ENCODE measurements at places on chromosomes 5 and 9.

- DNase-seq: no peak
These were observed 34.5 kb downstream of the HAVCR1 start for GRCh38 chr5:157024208-157024959.

- DNase-seq: no peak
These were observed 190.8 kb downstream of the TLE1 start for GRCh38 chr9:81498576-81498975.

GRCh38 chr9:979983-980382 lies 3.5 kb downstream of the DMRT3 start:
- no peak for DNase-seq

GRCh38 chr9:94014066-94014654 lies 59.0 kb upstream of the BARX1 start:
- DNase-seq: no peak

DNA sequence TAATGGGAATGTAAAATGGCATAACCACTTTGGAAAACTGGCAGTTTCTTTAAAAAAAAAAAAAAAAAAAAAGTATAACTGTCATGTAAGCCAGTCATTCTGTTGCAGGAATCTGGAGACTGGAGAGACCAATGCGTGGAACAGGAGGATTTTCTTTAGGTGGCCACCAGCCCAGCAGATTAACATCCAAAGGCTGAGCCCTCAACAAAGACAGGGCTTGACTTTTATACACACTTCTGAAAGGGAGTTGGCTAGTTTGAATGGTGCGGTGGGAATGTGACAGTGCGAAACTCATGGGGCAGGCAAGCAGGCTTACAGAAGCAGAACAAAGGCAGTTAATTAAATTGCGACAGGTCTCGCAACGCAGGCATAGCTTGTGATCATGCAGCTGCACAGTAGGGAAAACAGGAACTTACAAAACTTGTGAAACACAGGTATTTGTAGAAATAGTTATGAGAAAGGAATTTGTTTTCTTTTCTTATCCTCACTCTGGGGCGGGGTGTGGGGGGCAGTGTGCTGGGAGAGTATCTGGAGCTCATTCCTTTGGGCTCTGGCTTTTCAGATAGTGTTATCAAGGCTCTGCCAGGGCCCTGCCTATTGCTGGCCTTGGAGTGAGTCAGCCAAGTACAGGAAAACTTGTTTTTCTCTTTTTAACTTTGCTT lies 12.0 kb downstream of the UIMC1 start:
- no peak for DNase-seq

GRCh38 chr9:134390537-134390936 lies 64.3 kb downstream of the RXRA start:
- peak; percentile 55 for DNase-seq

DNA sequence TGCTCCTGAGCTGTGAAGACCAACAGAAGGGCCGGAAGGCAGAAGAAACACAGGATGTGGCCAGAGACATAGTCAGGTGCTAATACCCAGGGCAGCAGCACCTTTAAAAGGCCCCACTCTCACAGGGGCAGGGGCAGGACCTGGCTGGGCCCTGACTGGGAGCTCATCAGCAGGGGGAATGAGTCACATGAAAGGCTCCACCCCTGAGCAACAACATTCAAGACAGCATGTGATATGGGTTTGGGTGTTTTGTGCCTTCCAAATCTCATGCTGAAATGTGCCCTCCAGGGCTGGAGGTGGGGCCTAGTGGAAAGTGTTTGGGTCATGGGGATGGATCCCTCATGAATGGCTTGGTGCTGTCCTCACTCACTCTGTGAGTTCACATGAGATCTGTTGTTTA lies 181.7 kb downstream of the ERCC6L2 start:
- no peak for DNase-seq

- no peak for DNase-seq
These were observed 19.3 kb upstream of the PIP5K1B start for GRCh38 chr9:68685770-68686169.

DNA sequence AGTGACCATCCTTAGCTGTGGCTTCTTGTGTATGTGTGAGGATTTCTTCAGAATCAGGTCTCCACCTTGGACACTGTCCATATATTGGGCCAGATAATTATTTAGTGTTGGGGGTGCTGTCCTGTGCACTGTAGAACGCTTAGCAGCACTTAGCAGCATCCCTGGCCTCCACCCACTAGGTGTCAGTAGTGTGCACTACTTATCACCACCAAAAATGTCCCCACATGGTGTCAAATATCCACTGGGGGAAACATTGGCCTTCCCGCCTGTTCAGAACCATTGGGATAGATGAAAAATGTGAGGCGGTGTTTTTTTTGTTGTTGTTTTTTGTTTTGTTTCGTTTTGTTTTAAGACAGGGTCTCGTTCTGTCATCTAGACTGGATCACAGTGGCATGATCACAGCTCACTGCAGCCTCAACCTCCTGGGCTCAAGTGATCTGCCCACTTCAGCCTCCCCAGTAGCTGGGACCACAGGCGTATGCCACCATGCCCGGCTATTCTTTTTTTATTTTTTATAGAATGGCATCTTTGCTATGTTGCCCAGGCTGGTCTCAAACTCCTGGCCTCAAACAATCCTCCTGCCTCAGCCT lies 67.7 kb downstream of the TENT4A start:
- no peak for DNase-seq

- no peak for DNase-seq
These were observed 209.2 kb upstream of the MAP3K1 start for GRCh38 chr5:56606192-56606591.

DNA sequence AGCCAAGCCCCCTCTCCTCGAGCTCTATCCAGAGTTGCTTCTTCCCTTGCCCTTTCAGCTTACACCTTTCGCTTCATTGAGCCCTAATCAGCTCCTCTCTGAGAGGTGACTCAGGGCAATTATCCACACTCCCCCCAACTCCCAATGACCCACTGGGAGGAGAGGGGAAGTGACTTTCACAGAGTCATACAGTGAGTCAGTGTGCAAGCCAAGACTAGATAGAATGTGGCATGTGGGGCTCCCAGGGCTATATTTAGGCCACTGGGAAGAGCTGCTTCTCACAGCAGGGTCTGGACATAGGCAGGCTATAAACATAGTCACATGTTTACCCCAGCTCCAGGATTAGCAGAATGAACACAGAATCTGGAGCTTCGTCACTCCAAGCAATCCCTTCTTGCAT lies 57.4 kb downstream of the NRG2 start:
- DNase-seq: no peak

GRCh38 chr9:116860509-116861120 lies 173.5 kb downstream of the TRIM32 start:
- DNase-seq: no peak

GRCh38 chr5:150578781-150579461 lies 61.5 kb upstream of the SYNPO start:
- no peak for DNase-seq

- no peak for DNase-seq
These were observed 81.5 kb downstream of the SHB start for GRCh38 chr9:37987467-37987981.

DNA sequence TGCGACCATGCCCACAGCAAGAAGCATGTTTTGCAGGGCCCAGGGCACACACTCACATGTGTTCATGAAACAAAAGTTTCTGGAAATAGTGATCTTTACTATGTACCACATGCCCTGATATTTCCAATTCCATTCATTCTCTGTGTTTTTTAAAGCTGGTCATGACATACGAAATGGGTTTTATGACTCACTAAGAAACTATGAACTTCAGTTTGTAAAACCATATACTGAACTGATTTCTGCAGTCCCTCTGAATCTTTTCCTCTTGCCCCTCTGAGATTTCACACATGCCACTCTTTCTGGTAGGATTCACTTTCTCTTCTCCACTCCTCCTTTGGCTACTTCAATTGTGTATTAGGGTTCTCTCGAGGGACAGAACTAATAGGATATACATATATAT lies 416.1 kb upstream of the TRPC7 start:
- DNase-seq: no peak

DNA sequence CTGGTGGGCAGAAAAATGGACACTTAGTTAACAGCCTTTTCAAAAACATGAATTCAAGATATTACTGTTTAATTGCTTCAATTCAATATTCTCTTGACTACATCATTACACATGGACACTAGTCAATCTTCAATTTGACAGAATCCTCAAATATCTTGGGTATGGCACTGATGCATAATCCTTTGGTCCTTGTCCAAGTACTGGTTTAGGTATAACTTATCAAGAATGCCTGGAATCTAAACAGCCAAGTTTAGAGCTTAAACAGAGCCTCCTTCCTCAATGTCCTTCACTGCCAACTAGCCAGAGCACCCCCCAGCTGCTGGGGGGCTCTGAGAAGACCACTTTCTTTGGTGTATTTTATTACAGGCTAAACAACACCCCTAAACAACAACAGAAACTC lies 61.6 kb upstream of the ERCC6L2 start:
- DNase-seq: no peak

DNA sequence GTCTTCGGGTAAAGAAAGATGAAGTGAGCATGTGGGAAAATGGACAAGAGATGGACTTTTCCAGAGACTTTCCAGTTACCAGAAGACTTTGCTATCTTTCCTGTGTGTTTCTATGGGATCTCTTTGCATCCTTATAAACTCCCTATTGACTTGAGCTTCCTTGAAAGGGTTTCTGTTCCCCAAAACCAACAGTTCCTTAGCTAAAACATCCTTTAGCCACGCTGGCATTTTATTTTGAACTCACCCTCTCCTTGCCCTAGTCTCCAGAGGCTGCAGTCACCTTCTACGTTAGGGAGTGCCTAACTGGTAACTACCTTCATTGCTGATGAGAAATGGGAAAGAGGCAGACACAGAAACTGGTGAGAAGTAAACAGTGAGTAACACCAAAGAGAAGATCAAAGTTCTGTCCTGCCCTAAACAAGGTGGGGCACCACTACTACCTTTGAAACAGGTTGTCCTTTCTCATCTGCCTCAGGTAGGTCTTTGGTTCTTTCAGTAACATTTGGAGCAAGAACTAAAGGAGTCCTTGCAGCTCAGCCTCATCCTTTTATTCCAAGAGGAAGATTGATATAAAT lies 402.9 kb downstream of the ENC1 start:
- DNase-seq: no peak

GRCh38 chr5:57878301-57878722 lies 395.7 kb upstream of the ACTBL2 start:
- no peak for DNase-seq

DNA sequence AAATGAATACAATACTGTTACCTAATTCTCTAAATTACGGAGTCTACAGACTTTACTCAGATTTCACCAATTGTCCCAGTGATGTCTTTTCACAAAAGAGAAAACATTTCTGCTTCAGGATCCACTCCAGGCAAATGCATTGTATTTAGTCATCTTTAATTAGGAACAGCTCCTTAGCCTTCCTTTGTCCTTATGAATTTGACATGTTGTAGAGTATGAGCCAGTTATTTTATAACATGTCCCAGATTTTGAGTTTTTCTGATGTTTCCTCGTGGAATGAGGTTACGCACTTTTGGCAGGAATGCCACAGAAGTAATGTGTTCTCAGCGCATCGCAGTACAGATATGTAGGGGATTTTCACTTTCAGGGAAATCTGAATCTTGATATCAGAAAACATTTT lies 10.5 kb downstream of the HABP4 start:
- no peak for DNase-seq

GRCh38 chr5:123090661-123091297 lies 1.7 kb downstream of the PRDM6 start:
- no peak for DNase-seq

- DNase-seq: no peak
These were observed 46.3 kb upstream of the GLIS3 start for GRCh38 chr9:4346131-4346530.

DNA sequence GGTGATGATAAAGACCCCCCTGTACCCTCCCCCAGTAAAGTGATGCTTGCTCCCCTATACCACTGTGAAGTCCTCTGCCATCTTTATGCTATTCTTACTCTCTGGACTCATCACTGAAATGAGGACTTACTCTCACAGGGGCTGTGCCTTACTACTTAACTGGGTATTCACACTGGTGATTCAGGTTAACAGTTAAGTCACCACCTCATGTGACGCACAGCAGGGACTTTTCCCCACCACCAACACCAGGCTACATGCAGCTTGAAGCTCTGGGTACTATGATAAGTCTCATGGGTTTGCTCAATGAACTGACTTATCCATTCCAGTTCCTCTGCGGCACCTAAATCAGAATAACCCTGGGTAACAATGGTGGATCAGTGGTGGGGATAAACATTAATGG lies 163.7 kb downstream of the ELAVL2 start:
- no peak for DNase-seq

DNA sequence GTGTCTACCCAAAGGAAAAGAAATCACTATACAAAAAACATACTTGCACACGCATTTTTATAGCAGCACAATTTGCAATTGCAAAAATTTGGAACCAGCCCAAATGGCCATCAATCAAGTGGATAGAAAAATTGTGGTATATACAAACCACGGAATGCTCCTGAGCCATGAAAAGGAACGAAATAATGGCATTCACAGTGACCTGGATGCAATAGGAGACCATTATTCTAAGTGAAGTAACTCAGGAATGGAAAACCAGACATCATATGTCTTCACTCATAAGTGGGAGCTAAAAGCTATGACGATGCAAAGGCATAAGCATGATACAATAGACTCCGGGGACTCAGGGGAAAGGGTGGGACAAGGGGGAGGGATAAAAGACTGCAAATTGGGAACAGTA lies 78.4 kb downstream of the ENC1 start:
- no peak for DNase-seq

- DNase-seq: no peak
These were observed 97.1 kb upstream of the IFNE start for GRCh38 chr9:21579247-21579671.

DNA sequence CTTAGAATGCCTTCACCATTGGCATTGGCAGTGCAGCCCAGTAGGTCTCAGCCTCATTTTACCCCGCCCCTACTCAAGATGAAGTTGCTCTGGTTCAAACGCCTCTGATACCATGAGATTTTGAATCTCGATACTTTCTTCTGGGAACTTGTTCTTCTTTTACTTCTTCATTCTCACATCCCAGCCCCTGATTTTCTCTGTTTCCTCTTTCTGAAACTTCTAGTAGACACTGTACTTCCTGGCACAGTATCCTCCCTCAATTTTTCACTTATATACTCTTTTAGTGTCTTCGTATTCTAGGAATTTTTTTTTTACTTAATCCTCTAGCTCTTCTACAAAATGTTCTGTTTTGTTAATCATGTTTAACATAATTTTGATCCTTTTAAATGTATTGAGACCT lies 13.1 kb upstream of the ZNF79 start:
- DNase-seq: no peak

- no peak for DNase-seq
These were observed 30.6 kb upstream of the IL7R start for GRCh38 chr5:35826056-35826455.

- no peak for DNase-seq
These were observed 139.3 kb upstream of the IER5L start for GRCh38 chr9:129317179-129318011.

Measured in activated CD4-positive, alpha-beta T cell treated with anti-CD3 and anti-CD28 coated beads, Interleukin-2, amount 50 U/mL, for 24 hours (primary cell).